ENCODE measurements at places on chromosomes 3 and 15. TPM values are rescaled to one million over a fixed set of nuclear protein-coding genes. Genes with fewer than 3 reads are reported as not detected.

DNA sequence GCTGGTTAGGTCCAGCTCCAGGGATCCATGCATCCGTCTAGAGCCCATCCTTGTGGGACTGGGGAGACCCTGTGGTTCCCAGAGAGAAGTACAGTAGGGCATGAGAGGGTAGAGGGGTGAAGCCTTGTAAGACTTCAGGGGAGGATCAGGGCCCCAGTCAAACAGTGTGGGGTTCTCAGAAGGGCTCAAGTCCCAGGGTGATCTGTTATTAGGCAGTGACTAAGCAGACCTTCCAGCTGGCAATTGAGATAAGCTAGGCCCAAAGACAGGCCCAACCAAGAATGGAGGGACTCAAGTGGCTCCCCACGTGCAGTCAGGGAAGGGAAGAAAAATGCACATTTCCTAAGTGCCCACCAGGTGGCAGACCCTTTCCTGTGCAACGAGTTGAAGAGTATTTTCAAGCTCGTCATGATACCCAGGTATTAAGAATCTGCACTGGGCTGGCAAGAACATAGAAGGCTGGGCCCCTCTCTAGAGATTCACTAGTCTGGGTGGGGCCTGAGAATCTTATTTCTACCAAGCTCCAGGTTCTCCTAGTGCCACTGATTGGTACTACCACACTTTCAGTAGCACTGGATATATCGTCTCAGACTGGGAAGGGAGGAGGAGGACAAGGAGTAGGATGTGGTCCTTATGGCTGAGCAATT, 240.8 kb downstream of the NR1D2 start:
- DNase-seq, result peak; percentile 48

DNA sequence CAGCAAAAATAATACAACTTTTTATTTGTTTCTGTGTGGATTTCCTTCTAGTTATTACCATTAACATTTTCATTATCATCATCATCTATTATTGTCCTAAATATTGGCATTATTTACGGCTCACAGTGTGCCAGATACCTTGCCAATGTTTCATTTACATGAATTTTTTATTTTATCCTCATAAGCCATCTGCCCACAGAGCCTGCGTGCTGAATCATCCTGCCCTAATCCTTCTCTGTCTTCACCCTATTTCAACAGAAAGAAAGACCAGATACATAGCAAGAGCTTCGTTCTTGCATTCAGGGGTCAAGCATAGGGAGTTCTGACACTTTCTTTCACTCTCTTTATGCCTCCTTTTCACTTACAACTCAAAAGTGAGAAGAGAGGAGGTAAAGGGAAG, 82.0 kb downstream of the KCNMB2 start:
- DNase-seq, result no peak

GRCh38 chr15:45134682-45135604, 5.1 kb downstream of the DUOX1 start:
- peak; percentile 20 for DNase-seq

DNA sequence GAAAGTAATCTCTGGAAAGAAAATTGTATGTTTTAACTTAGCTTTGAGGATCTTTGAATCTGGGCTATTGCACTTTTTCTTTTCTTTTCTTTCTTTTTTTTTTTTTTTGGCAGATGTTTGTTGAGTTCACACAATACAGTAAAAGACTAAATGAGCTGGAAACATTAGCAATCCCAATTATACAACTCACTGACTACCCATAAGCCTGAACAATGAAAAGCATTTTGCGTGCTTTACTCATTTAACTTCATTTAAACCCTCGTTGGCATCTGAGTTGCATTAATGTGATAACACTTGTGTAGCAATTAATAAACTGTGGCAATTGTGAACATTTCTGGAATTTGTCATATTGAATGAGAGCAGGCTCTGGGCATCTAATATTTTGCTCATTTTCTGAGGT, 269.4 kb upstream of the RBMS3 start:
- no peak for DNase-seq

DNA sequence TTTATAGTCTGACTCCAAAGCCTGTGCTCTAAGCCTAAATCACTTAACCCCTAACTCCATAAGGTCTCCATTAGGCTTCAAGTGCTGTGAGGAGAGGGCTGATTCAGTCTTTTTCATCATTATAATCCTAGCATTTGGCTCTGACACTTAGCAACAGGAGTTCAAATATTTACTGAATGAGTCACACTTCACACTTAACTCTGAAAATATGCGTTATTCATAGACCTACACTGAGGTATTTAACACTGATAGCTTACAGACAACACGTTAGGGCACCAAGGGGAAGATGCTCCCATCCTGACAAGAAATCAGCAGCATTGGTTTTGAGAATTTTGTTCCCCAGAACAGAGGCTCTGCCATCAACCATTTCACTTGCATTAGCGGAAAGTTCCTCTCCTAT, 53.5 kb downstream of the MSL2 start:
- DNase-seq, result no peak

DNA sequence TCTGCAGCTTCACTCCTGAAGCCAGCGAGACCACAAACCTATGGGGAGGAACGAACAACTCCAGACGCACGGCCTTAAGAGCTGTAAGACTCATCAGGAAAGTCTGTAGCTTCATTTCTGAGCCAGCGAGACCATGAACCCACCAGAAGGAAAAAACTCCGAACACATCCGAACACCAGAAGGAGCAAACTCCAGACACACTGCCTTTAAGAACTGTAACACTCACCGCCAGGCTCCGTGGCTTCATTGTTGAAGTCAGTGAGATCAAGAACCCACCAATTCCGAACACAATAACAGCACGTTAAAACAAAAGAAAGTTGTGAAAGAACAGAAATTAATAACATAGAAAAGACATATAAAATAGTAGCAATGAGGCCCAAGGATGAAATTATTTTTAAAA, 300.5 kb upstream of the MDFIC2 start:
- DNase-seq, result no peak

DNA sequence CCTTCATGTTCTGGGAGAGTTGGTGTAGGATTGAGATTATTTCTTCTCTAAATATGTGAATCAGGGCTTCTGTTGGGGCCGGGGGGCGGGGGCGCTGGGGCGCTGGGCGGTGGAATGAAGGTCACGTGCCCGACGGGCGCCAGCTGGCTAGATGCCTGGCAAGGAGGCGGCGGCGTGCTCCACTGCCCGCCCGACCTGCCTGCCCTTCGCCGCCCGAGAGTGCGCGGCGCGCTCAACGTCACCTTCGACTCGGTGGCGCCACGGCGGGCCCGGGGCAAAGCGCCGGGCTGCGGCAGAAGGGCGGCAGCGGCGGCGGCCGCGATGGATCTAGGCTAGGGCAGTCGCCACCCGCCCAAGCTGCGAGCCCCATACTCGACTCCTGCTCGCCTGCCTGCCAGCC, 47.0 kb upstream of the LHFPL4 start:
- peak; percentile 89 for DNase-seq

The THSD4 gene
- 65.3 TPM for total RNA-seq

The CCDC9B gene
- total RNA-seq, result 100 TPM

The MEX3B gene
- 1.8 TPM for total RNA-seq

The ARL6IP5 gene
- 146 TPM for total RNA-seq
